Activated T-cell treated with anti-CD3 and anti-CD28 coated beads for 4 hours (primary cell): ENCODE measurements at places on chromosomes 12 and 14.

DNA sequence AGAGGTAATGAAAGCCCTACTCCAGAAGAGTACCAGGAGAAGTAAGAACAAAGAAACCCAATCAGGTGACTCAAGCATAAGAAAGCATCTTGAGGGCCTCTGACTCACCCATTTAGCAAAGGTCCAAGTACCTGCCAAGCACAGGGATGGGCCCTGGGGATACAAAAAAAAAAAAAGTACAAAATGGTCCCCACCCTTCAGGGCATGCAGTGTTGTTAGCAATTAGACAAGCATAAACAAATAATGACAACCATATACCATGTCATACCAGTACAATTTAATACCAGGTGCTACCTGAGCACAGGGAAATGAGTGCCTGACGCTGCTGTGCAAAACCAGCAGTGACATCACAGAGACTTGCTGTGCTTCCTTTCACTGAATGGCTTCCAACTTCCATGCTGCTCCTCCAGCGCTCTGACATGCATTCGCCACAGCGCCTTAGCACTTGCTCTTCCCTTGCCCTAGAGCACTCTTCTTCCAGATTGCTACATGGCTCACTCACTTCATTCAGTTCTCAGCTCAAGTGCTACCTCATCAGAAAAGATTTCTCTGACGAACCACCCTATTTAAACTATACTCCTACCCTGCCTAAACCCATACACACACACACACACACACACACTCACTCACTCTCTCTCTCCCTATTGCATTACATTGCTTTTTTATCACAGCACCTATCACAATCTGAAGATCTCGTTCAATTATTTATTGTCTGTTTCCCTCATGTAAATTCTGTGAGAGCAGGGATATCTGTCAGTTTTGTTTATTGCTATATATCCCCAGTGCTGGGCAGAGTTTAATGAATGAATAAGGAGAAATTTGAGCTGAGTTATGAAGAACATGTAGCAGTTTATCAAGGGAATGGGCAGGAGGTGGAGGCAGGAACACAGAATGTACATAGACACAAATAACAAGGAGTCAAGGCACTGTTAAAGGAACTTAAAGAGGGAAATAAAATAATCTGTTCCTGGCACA is 12.9 kb upstream of the EPS8 start:
- no peak for DNase-seq

DNA sequence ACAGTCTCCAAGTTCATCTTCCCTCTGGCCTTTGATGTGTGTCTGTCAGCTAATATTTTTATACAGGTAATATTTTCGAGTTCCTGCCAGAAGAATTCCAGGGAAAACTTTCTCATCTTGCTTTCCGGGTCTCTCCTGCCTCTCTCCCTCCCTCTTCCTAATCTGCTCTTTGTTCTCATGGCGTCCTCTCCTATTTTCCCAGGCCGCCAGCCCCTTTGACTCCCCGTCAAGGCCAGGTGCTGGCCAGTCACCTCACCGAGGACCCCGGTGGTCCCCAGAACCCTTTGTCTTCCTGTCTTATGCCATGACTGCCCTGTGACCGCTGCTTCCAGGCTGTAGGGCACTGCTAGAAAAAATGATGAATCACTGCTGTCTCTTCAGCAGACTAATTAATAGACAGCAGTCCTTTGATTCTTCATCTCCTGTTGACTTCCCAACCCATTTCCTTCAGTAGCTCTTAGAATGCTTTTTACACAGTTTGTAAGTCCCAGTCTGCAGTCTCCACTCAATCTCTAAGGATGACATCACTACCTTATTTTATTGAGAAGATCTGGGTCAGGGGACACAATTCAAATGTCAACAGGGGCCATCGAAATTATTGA is 40.7 kb downstream of the PPFIBP1 start:
- no peak for DNase-seq

DNA sequence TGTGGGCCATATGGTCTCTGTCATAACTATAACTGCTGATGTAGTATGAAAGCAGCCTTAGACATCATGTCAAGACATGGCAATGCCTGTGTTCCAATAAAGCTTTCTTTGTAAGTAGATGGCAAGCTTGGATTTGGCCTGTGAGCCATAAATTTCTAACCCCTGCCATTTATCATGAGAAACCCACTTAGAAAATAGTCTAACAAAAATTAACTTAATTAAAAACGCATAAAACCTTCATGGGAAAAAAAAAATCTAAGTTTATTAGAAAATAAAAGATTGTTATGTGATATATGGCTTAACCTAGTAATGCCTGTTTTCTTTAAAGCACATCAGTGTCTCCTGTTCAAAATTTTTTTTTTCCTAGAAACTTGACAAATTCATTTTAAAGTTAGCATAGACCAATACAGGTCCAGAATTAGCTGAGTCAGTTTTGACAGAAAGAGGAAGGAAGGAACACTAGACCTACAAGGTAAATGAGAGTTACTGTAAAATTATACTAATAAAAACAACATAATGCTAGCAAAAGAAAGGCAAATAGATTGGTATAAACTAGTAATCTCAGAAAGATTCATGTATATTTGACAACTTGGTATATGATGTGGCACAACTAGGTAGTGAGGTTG is 68.2 kb downstream of the USP15 start:
- no peak for DNase-seq

- DNase-seq, result peak; percentile 28
These were observed 5.8 kb downstream of the MARK3 start for GRCh38 chr14:103391048-103391447.

GRCh38 chr14:37599507-37600368 is 4.3 kb downstream of the TTC6 start:
- no peak for DNase-seq

GRCh38 chr12:49887091-49887490 is 16.6 kb downstream of the FAIM2 start:
- no peak for DNase-seq

- DNase-seq, result no peak
These were observed 104.0 kb downstream of the GCH1 start for GRCh38 chr14:54798465-54799124.

DNA sequence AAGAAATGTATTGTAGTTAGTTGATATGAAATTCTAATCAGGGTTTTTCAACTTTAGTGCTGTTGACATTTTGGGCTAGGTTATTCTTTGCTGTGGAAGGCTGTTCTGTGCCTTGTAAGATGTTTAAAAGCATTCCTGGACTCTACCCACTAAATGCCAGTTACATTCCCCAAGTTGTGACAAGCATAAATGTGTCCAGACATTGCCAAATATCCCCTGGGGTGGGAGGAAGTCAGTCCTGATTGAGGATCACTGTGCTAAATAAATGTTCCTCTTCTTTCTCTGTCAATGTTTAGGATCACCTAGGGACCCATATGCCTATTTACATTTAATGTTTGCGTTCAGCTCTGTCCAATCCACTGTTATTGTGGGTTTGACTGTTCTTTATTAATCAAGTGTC is 268.3 kb downstream of the TMTC2 start:
- DNase-seq, result no peak

DNA sequence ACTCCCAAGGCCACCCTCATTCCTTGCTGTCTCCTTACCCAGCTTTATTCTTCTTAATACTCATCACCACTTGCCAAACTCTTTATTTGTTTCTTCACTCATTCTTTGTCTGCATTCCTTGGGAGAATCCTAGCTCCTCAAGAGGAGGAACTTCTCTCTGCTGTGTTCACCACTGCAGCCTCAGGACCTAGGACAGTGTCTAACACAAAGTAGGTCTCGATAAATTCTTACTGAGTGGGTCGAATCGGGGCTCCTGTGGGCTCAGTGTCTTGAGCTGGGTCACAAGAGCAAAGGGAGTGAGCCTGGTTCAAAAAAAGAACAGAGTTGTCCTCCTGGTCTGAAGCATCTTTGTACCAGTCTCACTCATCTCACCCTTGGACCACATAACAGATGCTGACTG is 224.1 kb upstream of the TMEM132C start:
- DNase-seq, result no peak

DNA sequence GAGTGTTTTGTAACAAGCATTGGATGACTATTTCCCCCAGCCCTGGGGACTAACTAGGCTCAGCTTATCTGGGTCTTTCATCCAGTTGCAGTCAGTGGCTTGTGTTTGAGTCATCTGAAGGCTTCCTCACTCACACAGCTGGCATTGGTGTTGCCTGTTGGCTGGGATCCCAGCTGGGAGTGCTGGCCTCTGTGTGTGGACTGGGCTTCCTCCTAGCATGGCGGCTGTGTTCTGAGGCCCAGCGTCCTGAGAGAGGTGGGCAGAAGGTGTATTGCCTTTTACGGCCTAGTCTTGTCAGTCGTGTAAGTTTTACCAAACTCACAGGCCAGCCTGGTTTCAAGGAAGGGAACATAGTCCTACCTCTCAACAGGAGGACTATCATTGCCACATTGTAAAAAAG is 28.3 kb upstream of the PPP2R5C start:
- no peak for DNase-seq

DNA sequence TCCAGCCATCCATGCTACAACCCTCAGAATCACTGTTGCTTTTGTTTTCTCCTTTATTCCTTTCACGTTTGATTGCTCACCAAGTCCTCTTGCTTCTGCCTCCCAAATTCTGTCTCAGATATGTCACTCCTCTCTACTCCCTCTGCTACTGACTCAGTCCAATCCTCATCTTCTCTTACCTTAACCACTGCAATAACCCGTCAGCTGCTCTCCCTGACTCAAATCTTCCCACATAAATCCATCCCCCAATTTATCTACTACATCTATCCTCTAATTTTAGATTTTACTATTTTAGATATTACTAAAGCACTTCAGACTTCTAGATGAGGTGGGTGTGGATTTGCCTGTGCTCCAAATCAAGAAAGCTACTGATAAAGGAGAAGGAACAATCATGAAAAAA is 23.2 kb downstream of the EIF2B2 start:
- DNase-seq, result no peak

- DNase-seq, result no peak
These were observed 74.9 kb upstream of the ACTN1 start for GRCh38 chr14:69054030-69054429.

DNA sequence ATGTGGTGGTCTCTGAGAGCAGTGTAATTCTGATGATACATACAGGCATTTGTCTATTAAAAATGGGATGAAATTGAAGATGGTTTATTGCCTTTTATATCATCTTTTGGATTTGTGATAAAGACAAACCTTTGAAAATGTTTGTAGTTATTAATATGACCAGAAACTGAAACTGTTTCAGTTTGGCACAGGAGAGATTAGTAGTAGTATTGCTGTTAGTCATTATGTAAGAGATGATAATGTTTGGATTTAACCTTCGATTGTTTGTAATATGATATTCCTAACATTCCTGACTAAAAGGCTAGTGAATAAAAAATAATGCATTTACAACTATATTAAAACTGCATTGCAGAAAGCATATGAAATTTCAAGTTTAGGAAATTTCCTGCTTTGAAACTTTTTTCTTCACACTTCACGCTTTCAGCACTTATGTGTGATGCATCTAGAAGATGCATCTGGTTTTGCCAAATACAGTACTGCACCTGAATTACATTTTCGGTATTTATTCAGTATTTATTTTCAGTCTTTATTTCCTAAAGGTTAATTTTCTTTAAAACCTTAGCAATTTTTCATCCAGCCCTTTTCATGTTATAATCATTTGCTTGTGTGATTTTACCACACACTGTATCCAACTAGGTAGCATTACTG is 25.5 kb downstream of the ADIPOR2 start:
- DNase-seq, result no peak

- DNase-seq, result no peak
These were observed 169.4 kb upstream of the PLEKHG7 start for GRCh38 chr12:92533280-92533890.

- DNase-seq, result no peak
These were observed 118.5 kb downstream of the GLT1D1 start for GRCh38 chr12:128971802-128972201.

DNA sequence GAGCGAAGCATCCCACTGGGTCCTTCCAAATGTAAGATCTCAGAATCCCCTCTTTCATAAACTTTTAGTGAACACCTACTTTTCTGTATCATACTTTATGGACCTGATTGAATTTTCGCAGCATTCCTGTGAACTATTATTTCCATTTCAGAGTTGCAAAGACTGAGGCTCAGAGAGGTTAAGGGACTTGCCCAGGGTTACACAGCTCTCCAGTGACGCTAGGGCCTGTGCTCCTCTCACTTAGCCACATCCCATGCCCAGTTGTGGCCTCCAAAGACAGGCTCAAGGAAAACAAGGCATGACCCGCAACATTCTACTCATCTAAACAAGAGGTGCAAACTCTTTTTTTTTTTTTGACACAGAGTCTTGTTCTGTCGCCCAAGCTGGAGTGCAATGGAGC is 25.9 kb upstream of the SPPL3 start:
- no peak for DNase-seq

DNA sequence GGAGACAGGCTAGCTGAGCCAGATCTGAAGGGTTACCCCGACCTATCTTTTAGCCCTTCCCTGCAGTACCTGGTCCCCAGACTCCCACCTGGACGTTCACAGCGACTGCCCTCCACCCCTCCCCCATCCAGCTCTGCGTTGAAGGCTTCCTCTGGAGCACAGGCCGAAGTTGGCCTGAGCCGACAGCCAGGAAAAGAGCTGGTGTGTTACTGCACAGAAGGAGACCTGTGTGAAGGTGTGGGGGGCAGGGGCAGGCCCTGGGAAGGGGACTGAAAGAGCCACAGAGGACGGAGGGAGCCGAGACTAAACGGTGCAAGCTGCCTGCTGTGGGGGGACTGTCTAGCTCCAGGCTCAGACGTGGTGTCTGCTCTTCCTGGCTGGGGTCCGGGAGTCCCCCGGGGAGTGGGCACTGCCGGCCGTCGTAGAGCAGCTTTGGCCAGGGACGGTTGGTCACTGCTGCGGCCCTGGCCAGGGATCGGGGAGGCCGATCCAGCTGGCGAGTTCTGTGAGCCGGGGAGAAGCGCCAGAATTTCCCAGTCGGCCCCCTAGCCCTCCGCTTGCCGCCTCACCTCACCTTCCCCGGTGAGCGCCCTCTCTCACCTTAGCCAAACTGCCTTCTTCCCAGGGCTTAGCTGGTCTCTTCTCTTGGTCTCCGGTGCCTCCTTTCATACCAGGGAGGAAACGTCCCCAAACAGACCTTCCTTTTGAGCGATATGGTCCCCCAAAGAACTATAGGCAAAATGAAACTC is 899 bp upstream of the COL2A1 start:
- no peak for DNase-seq

DNA sequence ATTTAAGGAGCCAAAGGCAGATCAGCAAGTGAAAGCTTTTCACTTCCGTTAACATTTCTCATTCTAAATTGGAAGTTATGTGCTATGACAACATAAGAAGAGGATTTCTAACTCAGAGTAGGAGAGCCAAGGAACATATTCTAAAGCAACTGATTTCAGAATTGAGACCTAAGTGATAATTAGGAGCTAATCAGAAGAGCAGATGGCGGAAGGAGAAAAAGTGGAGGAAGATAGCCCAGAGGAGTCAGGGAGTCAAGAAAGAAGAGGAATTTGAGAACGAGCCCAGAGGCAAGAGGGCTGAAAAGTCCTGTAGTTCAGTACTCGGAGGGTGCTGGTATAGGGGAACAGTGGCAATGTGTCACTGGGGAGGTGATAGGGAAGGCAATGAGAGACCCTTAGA is 162.4 kb downstream of the CNTN1 start:
- no peak for DNase-seq

- DNase-seq, result no peak
These were observed 49.2 kb downstream of the NINJ2 start for GRCh38 chr12:613996-614395.
